HCT116 (cell line): ENCODE measurements at places on chromosomes 13 and 19.

DNA sequence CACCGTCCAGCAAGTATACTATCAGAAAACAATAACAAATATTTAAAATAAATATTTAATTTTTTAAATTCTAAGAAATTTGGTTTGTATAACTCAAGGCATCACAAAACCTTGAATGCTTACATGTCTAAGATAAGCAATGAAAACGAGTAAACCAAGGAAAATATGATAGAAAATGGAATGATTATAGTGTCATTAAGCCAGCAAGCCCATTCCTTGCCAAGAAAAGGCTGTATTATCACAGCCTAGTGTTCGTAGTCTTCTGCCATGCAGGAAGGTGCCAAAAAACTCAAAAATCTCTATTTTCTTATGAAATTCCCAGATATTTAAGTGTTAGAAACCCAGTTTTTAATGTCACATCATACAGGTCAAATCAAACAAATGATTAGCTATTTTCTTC lies 136.4 kb downstream of the STOML3 start:
- no peak for DNase-seq

DNA sequence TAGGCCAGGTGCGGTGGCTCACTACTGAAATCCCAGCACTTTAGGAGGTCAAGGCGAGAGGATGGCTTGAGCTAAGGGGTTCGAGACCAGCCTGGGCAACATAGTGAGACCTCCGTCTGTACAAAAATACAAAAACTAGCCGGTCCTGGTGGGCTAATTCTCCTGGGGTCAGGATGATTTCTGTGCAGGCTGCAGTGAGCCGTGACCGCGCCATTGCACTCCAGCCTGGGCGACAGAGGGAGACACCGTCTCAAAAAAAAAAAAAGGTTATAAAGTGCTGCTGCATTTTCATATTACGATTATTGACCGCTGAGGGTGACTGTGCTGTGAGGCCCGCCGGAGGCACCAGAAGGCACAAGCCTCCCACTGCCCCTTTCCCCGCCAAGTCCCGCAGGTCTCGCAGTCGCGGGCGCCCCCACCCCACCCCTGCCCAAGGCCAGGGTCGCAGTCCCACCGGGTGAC lies 477 bp upstream of the PLEKHF1 start:
- no peak for DNase-seq

DNA sequence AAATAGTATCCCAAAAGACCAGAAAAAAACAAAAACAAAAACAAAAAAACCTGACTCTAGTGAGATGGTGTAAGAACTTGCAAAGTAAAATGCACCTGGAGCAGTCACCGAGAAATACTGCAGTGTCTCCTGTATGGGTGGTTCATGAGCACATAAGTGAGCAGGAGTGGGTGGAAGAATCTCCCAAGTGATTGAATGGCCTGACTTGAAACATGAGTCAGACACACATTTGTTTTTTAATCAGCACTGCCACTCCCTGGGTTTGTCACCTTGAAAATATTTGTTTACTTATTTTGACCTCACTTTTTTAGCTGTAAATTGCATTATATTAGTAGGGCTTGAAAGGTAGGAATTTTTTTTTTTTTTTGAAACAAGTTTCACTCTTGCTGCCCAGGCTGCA lies 2.0 kb downstream of the ZNF431 start:
- peak; percentile 24 for DNase-seq

- no peak for DNase-seq
Observed at GRCh38 chr19:28736528-28736927, 476.4 kb downstream of the UQCRFS1 start.

- DNase-seq = no peak
Observed at GRCh38 chr19:46603195-46603637, 2.1 kb downstream of the CALM3 start.

DNA sequence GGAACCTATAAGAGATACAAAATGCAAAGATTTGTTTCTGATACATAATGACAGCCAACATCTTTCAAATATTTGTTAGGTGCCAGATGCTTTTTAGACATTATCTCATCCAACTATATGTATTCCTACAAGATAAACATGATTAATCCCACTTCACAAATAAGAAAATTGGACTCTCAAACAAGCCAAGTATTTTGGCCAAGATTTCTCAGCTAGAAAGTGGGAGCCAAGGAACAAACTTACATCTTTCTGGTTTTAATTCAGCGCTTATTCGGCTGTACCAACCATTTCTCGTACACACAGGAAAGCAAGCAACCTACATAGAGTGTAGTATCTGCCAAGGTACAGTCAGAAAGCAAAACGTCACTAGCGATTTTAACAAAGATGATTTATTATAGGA lies 85.7 kb upstream of the SERP2 start:
- no peak for DNase-seq

GRCh38 chr19:41755328-41755913 lies at the start of gene CEACAM6:
Gene CEACAM6 (plus strand): TSS chr19:41755530. CDS start chr19:41755639, 109 bp downstream.
- DNase-seq = no peak

DNA sequence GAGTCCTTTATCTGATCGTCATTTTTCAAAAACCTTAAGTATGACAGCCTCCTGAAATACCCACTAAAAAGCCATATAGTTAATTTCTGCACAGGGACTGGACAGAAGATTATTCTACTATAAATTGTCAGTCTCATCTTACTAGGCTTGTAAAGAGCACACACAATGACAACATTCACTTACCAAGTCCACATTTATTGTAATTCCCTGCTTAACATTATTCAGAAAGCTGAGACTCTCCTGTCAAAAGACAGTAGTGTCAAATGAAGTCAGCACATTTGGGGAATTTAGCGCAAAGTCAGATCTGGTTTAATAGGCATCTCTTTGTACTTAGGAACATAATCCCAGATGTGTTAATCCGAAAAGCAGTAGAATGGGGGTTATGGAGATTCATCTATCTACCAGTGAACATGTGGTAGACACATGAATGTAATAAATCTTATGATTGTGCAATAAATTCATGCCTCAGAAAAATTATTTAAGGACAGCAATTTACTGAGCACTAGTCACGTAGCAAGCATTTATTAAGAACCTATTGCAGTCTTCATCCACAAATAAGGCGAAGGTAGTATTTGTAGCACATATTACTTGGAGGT lies 224.6 kb upstream of the GPC6 start:
- DNase-seq = no peak

DNA sequence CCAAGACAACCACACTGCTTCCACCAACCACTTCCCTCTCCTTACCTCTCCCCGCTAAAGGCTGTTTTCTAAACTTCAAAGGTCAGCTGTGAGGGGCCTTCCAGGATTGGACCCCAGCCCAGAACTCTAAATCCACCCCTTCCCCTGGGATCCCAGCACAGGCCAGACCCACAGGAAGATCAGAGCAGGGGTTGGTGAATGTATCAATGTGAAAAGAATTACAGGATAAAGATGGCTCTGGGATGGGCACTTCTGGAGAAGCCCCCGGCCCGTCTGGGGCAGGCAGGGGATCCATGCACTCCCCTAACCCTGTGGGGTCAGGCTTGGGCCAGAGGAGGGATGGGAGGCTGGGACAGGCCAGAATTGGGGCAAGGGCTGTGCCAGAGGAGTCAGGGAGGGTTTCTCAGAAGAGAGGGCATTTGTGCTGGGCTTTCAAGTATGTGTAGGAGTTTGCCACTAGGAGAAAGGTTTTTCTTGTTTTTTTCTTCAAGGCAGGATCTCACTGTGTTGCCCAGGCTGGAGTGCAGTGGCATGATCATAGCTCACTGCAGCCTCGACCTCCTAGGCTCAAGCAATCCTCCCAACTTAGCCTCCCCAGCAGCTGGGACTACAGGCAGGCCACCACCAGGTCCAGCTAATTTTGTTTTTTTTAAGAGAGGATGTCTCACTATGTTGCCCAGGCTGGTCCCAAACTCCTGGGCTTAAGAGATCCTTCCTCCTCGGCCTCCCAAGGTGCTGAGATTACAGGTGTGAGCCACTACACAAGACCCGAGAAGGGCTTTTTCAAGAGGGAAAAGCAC lies 1.0 kb upstream of the MEF2B start:
- DNase-seq = no peak

DNA sequence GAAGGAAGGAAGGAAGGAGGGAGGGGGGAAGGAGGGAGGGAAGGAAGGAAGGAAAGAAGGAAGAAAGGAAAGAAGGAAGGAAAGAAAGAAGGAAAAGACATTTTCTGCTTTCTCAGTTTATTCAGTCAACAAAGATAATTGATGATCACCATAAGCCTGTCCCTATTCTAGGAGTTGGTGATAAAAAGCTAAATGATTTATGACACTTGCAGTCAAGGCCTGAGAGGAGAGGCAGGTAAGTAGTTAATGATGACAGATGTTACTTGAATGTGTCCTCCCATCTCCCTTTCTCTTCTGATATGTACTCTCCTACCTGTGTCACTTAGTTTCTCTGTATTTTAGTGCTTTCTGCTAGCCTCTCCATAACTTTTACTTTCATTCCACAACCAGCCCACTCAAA lies 141.3 kb downstream of the SLITRK6 start:
- DNase-seq = no peak

DNA sequence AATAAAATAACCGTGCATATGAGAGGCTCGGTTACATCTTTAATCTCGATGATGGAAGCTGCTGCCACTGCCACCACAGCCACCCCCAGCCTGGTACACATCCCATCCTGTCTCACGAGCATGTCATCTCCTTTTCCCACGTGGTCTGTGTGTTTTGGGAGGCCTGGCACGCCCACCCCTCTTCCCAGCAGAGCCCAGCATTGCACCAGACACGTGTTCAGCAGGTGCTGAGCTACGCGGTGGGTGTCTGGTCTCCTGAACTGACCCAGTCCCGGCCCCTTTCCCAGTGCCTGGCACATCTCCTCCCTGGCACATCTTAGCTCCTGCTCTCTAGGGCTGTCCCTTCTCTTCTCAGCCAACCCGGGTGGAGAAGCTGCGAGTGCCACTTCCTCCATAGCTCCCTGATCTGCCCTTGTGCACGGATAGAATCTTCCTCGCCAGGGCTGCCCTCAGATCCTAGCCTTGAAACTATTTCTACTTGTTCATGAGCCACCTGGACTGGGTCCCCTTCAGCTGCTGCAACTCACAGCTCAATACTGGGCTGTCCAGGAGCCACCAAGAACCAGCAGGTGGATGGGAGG lies 36.8 kb upstream of the ZNF536 start:
- no peak for DNase-seq

- no peak for DNase-seq
Observed at GRCh38 chr13:93721483-93721882, 494.9 kb downstream of the GPC6 start.

DNA sequence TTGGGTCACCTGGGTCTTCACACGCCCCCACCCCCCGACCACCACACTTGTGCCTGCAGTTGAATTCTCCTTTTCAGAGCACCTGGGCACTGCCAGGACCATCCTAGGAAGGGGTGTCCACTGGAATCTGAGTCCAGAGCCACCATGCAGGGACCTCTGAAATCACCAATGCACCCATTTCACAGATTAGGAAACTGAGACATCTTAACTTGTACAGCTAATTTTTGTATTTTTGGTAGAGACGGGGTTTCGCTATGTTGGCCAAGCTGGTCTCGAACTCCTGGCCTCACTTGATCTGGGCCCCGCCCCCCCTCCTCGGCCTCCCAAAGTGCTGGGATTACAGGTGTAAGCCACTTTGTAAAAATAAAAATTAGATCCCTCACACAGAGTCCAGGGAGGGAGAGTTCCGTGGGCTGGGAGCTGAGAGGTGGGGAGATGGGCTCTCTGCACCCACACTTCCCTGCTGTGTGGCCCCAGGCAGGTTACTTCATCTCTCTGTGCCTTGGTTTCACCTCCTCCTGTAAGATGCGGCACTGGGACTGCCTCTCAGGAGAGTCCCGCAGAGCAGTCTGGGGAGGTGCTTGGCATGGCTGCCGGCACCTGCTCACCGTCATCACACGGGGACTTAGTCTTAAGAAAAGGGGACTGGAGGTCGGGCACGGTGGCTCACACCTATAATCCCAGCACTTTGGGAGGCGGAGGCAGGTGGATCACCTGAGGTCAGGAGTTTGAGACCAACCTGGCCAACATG lies 45.9 kb upstream of the C19orf12 start:
- no peak for DNase-seq

GRCh38 chr13:60244381-60244780 lies 80.7 kb upstream of the DIAPH3 start:
- no peak for DNase-seq

GRCh38 chr13:74560325-74560724 lies 426.1 kb upstream of the KLF12 start:
- no peak for DNase-seq

DNA sequence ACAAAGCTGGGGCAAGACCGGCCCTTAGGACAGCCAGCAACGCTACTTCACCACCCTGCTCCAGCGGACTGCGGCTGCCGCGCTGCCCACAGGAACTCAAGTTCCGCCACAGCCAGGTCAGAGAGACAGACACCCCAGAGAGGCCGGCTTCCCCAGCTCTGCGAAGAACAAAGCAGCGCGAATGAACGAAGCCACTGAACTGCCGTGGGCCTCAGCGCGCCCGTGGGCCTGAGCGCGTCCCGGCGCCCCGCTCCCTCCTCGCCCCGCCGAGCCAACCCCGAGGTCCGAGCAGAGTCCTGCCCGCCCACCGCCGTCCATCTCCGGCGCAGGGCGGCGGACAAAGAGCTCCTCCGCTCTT lies 158.4 kb downstream of the RNF17 start:
- no peak for DNase-seq

DNA sequence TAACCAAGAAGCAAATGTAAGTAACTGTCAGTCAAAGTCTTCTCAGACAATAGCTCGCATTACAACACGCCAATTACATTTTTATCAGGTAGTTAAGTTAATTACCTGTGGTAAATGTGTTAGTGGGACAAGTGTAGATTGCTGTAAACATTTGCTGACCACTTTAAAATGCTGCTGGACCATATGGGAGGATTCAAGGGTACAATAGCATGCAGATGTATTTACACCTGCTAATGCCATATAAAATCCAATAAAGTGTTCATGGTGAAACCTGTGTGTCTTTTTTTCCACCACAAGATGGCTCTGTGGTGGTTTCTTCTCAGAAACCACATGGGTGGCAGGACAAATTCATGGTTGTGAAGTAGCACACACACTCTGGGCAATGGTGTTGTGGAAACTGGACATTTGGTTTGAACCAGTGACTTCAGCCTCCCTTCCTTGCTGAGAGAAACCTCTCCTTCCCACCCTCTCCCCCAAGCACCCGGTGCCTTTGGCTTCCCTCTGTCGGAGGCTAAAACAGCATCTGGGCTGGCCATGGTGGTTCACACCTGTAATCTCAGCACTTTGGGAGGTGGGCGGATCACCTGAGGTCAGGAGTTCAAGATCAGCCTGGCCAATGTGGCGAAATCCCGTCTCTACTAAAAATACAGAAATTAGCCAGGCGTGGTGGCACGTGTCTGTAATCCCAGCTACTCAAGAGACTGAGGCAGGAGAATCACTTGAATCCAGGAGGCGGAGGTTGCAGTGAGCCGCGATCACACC lies 18.1 kb upstream of the GTF3A start:
- DNase-seq = no peak

GRCh38 chr13:36530050-36530789 lies 97.9 kb downstream of the CCNA1 start:
- DNase-seq = no peak

DNA sequence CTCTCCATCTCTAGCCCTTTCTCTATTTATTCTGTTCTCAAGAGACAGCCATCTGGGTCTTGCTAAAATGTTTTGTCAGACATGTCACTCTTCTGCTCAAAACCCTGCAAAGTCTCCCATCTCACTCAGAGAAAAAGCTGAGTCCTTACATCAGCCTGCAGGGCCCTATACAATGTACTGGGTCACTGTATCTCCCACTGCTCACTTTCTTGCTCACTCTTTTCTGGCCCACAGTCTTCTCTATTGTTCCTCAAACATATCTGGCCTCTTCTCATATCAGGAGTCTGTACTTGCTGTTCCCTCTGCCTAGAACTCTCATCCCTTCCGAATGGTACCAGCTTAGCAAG lies 189.2 kb downstream of the ENOX1 start:
- no peak for DNase-seq
